ENCODE measurements at places on chromosomes 4 and X. TPM values are rescaled to one million over a fixed set of nuclear protein-coding genes. Genes with fewer than 3 reads are reported as not detected.

- DNase-seq: no peak
Observed at GRCh38 chr4:85963231-85963630, 396.6 kb downstream of the MAPK10 start.

DNA sequence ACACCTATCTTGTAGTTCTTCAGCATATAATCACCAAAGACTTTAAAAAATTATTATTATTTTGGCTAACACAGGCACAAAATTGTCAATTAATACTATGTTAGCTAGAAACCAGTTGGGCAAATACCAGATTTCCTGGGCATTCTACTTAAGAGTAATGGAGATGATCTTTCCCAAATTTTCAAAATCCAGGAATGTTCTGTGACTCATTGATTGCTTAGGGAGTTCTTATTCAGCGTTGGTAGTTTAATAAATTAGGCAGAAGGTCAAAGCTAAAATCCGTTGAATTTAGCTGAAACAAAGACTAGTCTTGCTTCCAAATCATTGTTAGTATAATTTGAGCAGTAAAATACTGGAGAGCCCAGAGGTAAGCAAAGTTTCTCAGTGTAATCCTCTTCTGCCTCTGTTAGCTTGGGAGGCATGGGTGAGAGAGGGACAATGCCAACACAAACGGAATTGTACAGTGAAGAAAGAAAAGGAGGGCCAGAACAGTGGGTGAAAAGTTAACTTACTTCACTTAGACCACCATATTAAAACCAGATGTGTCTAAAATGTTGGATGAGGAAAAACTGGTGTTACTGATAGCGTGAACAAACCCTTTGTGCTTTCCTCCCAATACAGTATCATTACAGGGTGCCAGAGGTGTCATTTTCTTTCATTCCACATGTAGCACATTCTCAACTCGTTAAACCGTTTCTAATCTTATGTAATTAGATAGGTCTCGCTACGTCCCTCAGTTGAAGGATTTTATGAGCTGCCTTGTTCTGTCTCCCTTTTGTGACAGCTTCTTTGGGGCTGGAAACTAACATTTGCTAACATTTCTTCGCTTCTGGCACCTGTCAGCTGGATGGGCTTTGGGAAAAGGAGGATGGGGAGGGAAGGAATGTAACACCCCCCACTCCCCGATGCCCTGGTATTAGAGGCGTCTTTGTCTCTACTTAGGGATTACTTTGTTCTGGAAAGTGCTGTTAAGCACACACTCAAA, 87.4 kb upstream of the CITED1 start:
- no peak for DNase-seq

GRCh38 chr4:163548481-163549243, 54.2 kb downstream of the TMA16 start:
- DNase-seq: peak; percentile 19

DNA sequence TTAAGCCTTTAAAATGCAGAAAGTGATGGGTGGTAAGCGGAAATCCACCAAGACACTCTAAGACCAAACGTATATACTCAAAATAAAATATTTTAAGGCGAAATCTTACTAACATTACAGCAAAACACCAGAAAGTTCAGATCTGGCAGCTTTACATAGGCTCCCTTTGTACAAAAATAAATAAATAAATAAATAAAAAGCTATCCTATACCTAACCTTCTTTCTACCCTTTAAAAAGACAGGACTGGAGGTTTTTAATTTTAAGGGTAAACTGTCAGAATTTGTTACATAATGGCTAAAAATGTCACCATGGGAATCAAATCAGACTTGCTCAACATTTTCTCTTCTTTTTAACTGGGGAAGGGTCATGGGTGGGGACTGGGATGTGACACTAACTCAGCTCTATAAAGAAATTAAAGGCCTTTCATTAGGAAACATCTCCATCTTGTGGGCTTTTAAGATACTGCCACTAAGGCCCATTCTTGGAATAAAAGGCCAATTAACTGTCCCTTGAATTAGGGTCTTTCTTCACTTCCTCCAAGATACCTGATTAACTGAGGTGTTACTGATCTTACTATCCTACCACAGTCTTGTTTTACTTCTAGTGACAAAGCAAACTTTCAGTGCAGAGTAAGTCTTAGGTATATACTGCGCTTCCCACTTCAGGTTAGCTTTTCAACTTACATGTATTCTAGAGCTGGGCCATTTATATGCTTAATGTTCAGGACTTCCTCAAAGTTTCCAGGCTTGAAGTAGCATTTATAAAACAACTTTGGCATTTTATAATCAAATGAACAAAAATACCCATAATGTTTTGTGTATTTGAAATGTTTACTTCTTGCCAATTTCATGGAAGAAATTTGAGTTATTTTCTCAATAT, 13.3 kb downstream of the HNRNPD start:
- DNase-seq: no peak

GRCh38 chr4:172344308-172344938, 531.2 kb downstream of the GALNTL6 start:
- no peak for DNase-seq

DNA sequence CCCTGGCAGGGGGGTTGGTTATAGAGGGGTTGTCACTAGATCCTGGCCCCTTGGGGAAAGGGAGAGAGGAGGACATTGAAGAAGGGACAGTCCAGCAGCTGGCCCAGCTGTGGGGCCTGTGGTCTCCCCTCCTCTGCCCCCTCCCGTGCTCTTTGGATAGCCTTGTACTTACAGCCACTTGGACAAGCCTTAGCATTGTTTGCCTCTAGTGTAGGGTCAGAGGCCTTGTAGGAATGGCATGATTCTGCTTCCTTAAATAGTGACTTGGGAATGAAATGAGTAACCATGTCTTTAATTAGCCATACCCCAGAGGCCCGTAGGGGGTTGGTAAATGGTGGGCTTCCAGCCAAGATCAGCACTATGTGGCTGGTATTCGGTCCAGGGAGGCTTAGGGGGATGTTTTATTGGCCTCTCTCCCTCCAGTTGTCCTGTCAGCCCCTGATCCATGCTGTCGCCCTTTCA, 230.6 kb downstream of the PTTG2 start:
- peak; percentile 67 for DNase-seq

Gene DKK2
- 8.3 TPM for total RNA-seq
